Stimulated activated CD4-positive, alpha-beta T cell treated with anti-CD3 and anti-CD28 coated beads, TNF-alpha, amount 100 ng/mL, for 1 hour (primary cell): ENCODE measurements at places on chromosomes 2 and 18.

DNA sequence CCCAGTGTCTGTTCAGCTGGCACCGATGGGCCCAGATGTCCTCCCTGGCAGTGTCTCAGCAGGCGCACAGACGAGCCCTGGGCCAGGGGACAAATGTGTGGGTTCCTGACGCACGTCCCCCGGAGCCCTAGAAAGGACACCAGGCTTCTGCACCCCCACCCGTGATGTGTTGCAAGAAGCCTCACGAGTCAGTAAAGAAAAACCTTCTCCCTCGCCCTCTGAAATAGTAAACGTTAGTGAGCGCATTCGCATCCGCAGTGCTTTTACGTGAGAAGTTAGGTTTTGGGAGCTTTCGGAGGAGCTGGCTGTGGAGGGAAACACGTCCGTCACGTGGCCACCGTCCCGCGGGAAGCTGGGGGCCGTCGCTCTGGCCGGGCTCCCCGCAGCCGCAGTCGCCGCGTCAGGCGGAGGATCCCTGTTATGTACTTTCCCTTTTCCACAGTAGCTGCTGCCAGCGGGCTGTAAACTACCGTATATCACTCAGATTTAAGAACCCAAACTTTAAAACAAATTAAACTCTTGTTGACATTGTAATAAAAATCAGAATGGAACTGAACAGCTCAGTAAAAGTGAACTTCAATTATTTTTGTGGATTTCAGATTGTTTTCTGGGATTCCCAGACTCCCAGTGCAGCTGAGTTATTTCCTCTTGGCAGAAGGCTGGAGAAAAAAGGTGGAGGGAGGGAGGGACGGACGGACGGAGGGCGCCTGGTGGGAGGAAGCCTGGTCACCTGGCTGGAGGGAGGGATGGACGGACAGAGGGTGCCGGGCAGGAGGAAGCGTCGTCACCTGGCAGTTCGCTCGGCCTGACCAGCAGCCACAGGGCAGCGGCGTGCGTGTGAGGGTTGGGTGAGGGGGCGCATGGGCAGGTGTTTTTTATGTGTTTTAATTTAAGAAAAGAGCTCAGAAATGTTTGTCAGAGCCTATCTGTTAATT is 112.1 kb downstream of the NFATC1 start:
- no peak for DNase-seq

GRCh38 chr2:194867328-194867727 is 789.7 kb upstream of the SLC39A10 start:
- no peak for DNase-seq

DNA sequence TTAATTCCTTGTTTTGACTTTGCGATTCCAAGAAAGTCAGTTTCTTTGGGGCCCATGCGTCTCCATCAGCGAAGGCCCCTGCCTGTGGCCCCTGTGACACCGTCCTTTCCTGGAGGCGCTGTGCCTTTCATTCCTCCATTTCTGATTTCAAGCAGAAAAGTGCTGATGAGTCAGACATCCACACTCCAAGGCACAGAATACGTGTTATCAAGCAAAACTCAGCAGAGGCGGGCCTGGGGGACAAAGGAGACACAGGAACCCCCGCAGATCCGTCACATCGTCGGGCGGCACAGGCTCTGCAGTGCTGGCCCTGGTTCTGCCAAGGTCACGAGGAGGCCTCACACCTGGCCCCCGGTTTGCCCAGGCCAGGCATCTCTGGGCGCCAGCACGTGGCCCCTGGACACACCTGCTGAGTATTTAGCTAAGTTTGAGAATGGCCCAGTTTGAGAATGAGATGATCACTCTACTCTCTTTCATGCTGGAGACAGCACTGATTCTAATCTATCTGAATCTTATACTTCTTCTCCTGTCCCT is 7.2 kb upstream of the SALL3 start:
- no peak for DNase-seq

DNA sequence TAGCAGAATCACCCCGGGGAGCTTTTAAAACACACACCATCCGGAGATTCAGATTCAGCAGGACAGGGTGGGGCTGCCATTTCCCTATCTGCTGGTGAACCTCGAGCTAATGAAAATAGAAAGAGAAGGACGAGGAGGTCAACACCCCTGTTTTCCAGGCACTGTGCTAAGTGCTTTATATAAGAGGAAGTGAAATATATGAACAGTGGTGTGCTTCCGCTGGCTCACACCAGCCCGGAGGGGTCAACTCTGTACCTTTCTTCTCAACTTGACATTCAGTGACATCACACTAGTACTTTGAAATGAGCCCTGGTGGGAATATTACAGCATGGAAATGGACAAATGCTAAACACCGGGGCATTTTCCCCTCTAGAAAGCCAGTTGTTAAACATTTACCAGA is 108.3 kb upstream of the LTBP1 start:
- DNase-seq, result no peak

GRCh38 chr2:240997141-240997855 is 1.1 kb upstream of the SNED1 start:
- no peak for DNase-seq

DNA sequence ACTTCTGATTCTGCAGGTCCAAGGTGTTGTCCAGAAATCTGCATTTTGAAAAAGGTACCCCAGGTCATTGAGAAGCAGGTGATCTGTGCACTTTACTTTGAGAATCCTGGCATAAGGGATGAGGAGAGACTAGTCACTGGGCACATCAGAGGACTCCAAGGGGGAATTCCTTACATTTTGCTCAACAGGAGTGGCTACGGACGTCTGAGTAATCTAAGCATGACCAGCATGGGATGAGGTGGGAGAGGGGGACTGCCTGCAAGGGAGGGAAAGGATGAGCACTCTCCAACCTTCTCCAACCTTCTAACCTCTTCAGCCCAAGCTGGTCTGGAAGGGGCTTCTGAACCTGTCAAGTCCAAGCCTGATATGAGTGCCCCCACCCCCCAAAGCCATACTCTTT is 55.5 kb downstream of the MARCHF4 start:
- no peak for DNase-seq
